ENCODE measurements at places on chromosomes 12 and 14.

GRCh38 chr14:99215277-99215676 is 56.7 kb downstream of the BCL11B start:
- H3K27me3 ChIP-seq = peaks cover 5% of the 10 kb centered on the region
- no peaks in the 10 kb centered on the region for H3K36me3 ChIP-seq
- DNase-seq = no peak
- H3K4me3 ChIP-seq = no peak overlapping the region

DNA sequence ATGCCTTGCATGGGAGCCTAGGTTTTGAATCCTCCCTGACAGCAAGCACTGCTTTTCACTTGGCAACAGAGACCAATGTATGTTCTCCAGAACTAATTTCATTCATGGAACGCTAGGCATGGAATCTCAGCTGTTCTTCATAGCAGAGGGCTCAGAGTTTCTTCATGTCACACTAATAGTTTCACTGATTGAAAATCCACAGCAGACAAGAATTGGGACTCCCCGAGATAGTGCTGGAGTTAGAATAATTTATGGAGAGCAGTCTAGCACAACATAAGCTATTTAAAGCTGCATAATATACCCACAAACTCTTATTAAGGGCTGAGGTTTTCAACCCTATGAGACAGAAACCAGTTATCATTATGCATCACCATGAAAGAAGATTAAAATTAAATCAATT is 342.5 kb downstream of the TMEM132D start:
- H3K27ac ChIP-seq = no peak overlapping the region
- no peaks in the 10 kb centered on the region for H3K27me3 ChIP-seq
- H3K4me1 ChIP-seq = no peaks in the 10 kb centered on the region

GRCh38 chr14:77707355-77707723 is 484 bp downstream of the ALKBH1 start:
- no peaks in the 10 kb centered on the region for H3K27me3 ChIP-seq
- H3K36me3 ChIP-seq = peaks cover 6% of the 10 kb centered on the region
- H3K27ac ChIP-seq = peak overlapping the region; percentile 95
- no peak for DNase-seq
- peak overlapping the region; percentile 86 for H3K4me3 ChIP-seq

DNA sequence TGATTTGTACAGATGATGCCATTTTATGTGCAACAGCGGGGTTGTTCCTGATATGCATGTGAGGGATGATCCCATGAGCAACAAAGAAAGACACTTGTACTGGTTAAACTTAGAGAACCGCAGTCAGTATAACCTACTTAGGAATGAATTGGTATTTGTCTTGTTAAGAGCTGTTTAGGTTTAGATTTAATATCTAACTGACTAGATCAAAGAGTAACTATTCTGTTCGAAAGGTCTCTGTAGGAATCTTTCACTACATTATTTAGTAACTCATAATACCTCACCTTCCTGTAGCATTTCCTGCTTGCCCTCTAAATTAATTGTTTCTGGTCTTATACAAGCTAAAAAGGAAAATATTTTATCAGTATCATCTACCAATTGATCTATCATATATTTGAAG is 350.4 kb downstream of the TRHDE start:
- DNase-seq = no peak
- H3K36me3 ChIP-seq = no peaks in the 10 kb centered on the region
- no peak overlapping the region for H3K4me3 ChIP-seq

DNA sequence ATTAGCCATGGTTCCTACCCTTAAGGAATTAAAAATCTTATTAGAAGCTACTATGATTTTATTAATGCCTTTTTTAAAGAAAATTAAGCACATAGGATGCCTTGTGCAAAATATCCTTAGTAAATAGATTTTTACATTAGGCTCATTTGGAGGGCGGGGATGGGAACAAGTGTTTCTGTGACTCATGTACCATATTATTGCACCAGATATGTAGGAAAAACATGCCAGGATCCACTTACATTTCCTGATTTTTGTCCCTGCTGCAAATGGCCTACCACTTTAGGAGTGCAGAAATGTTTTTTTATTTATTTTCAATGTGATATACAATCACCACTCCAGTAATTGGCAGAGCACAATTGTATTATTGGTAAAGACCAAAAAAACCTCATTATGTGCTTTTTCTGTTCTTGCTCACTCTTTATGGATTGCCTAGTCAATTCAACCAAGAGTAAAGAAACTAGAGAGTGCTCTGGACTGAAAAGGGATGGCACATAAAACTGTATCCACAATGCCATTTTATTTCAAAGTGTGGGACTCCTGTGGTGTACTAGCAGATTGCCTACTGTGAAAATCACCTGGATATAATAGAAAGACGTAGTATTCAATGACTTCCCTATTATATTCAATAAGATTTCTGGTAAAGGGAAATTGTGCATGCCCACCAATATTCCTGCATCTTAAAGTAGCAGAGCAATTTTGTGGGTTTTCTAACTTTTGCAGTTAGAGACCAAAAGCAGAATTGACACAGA is 86.9 kb downstream of the ANO6 start:
- no peaks in the 10 kb centered on the region for H3K27me3 ChIP-seq
- DNase-seq = no peak
- peaks cover 12% of the 10 kb centered on the region for H3K36me3 ChIP-seq
- no peak overlapping the region for H3K27ac ChIP-seq
- H3K4me3 ChIP-seq = no peak overlapping the region

GRCh38 chr14:51638071-51638944 is 13.4 kb upstream of the FRMD6 start:
- H3K4me1 ChIP-seq = no peaks in the 10 kb centered on the region
- peaks cover 32% of the 10 kb centered on the region for H3K27me3 ChIP-seq
- DNase-seq = no peak
- no peak overlapping the region for H3K27ac ChIP-seq

DNA sequence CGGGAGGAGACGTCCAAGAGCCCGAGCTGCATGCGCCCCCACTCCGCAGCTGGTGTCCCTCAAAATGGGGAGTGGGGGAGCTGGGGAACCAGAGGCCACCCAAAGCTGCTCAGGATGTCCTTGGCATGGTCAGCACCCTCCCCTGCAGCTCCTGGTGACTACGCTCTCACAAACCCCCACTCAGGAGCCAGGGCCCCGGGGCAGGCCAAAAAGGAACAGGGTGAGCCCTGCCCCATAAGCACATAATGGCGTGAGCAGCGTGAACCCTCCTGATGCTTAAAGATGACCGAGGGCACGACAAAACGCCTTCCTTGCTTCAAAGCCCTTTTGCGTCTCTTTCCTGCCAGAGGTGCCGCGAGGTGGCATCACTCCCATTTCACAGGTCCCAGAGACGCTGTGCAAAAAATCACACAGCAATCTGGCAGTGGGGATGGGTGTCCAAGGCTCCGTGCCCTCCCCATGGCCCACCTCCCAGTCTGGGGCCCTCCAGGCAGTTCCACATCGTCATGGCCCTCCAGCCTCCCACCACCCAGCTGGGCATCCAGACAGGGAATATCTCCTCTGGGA is 13.5 kb downstream of the NCOR2 start:
- no peak for DNase-seq
- H3K36me3 ChIP-seq = peaks cover 17% of the 10 kb centered on the region
- H3K27me3 ChIP-seq = no peaks in the 10 kb centered on the region
- peak overlapping the region; percentile 59 for H3K4me3 ChIP-seq
- H3K27ac ChIP-seq = no peak overlapping the region

- H3K36me3 ChIP-seq = no peaks in the 10 kb centered on the region
- peaks cover 40% of the 10 kb centered on the region for H3K27me3 ChIP-seq
- H3K4me1 ChIP-seq = peaks cover 30% of the 10 kb centered on the region
- no peak overlapping the region for H3K4me3 ChIP-seq
These were observed 98.3 kb downstream of the LRRC74A start for GRCh38 chr14:76924371-76925096.

All from stimulated activated naive B cell treated with anti-CD40 and anti-IgM and Interleukin-4, amounts not matched to agents 10 μg/mL and 1 μg/mL and 100 μg/mL, for 72 hours (primary cell).